ENCODE measurements at places on chromosomes 6 and 20.

- no peak for DNase-seq
Observed at GRCh38 chr6:138509371-138509770, 10.1 kb upstream of the NHSL1 start.

GRCh38 chr6:129744201-129744879 is 34.4 kb upstream of the ARHGAP18 start:
- DNase-seq = no peak

DNA sequence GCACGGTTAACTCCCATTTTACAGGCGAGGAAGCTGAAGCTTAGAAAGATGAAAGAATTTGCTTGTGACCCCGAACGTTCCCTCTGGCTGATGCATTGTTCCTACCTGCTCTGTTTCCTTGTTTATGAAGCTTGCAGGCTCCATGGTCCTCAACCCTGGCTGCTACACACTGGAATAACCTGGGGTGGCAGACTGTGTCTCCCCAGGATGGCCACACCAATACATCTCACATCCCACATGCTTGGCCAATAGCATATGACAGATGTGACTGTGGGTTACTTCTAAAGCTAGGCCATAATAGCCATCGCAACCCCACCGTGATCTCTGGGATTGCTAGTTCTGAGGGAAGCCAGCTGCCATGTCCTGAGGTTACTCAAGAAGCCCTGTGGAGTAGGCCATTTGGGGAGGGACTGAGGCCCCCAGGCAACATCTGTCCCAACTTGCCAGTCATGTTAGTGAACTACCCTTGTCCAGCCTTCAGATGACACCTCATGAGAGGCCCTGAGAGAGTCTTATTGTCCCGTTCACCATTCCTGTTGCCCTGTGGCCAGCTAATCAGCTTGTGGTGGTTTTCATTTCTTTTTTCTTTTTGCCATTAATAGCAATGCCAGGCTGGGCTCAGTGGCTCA is 6.7 kb upstream of the FAM110A start:
- DNase-seq = no peak

DNA sequence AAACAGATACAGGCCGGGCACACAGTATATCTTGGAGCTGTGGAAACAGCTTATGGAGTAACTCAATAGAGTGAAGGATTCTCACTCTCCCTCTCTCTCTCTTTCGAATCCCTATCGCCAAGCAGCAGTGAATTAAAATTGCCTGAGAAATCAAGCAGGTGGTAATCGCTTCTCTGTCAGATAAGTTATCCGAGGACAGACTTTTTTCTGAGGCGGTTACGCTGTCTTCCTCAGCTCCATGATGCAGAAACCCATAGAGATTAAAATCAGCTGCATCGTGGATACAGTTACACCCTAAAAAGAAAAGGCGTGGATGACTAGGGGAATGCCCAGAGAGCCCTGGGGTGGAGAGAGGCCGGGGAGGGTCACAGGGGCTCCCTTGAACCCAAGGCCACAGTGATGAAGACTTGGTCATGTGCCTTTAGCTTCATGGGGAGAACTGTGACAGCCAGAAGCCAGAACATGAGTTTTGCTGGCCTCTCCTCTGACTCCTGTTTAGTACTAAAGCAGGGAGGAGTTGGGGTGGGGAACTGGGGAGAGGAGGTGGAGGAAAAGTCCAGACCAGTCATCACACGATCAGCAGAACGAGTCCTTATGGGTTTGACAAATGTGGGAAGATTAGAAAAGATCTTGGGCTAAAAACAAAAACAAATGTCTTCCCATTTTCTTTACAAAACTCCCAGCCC is 138.8 kb upstream of the JARID2 start:
- no peak for DNase-seq

- no peak for DNase-seq
Observed at GRCh38 chr6:113489952-113490746, 367.0 kb upstream of the MARCKS start.

GRCh38 chr20:35820715-35821114 is 48.9 kb downstream of the PHF20 start:
- DNase-seq = no peak

- no peak for DNase-seq
Observed at GRCh38 chr6:36884610-36885009, 1.1 kb upstream of the C6orf89 start.

DNA sequence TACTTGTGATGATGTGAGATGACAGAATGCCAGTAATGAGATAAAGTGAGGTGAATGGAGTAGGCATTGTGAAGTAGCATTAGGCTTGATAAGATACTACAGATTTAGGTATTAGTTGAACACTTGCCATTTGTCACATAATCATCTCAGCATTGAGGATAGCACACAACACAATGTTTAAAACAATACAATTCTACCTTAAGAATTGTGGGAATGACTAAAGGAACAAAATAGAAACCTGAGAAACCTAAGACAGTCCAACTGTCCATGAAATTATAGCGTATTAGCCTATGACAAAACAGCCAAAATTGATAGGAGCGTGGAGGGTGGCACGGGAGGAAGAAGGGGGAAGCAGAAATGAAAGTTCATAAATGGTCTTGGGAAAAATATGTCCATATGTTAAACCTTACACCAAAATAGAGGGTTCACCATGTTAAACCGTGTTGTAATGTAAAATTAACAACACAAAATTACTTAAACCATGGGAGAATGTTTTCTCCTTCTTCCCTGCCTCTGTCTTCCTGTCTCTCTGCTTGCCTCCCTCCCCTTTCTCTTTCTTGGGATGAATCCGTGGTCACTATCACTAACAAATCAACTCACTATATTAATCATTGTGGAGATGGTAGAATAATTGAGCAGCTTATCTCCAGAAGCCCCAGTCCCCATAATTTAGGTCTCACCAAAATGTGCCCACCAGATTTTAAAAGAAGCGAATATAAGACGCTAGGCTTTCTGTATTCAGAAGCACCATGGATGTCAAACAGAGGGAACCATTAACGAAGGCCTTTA is 33.0 kb upstream of the HFE start:
- no peak for DNase-seq

- no peak for DNase-seq
Observed at GRCh38 chr6:53803081-53803860, 8.5 kb downstream of the LRRC1 start.

- no peak for DNase-seq
Observed at GRCh38 chr6:93418033-93418407, 1.3 kb downstream of the EPHA7 start.

GRCh38 chr20:20755674-20756319 is 43.4 kb upstream of the RALGAPA2 start:
- no peak for DNase-seq

DNA sequence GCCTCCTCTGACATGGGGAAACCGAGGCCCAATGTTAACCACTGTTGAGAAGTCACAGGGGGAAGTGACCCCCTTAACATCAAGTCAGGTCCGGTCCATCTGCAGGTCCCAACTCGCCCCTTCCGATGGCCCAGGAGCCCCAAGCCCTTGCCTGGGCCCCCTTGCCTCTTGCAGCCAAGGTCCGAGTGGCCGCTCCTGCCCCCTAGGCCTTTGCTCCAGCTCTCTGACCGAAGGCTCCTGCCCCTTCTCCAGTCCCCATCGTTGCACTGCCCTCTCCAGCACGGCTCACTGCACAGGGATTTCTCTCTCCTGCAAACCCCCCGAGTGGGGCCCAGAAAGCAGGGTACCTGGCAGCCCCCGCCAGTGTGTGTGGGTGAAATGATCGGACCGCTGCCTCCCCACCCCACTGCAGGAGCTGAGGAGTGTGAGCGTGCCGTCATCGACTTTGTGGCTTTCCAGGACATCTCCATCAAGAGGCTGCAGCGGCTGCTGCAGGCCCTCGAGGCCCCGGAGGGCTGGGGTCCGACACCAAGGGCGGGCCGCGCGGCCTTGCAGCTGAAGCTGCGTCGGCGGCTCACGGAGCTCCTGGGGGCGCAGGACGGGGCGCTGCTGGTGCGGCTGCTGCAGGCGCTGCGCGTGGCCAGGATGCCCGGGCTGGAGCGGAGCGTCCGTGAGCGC is 1.6 kb downstream of the TNFRSF6B start:
- DNase-seq = peak; percentile 84

GRCh38 chr20:48298851-48299484 is 513.7 kb upstream of the SULF2 start:
- DNase-seq = no peak

- DNase-seq = no peak
Observed at GRCh38 chr20:2874456-2874855, 1.2 kb downstream of the PTPRA start.

GRCh38 chr6:128439627-128440026 is 80.8 kb downstream of the PTPRK start:
- DNase-seq = no peak

DNA sequence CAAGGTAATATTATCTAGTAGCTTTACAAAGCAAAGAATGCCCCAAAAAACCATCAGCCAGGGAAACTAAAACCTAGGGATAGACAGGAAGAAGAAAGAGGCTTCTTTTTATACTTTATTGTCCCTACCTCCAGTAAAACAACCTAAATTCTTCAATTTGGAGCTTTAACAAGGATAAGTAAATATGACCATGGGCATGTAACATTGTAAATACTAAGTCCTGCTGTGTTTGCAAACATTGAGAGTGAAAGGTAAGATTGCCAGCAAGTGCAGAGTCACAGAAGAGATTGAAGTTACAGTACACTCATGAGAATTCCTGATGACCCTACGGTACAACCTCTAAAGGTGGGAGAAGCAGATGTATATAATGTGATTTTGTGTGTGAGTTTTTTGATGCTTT is 117.2 kb downstream of the FOXO3 start:
- no peak for DNase-seq

DNA sequence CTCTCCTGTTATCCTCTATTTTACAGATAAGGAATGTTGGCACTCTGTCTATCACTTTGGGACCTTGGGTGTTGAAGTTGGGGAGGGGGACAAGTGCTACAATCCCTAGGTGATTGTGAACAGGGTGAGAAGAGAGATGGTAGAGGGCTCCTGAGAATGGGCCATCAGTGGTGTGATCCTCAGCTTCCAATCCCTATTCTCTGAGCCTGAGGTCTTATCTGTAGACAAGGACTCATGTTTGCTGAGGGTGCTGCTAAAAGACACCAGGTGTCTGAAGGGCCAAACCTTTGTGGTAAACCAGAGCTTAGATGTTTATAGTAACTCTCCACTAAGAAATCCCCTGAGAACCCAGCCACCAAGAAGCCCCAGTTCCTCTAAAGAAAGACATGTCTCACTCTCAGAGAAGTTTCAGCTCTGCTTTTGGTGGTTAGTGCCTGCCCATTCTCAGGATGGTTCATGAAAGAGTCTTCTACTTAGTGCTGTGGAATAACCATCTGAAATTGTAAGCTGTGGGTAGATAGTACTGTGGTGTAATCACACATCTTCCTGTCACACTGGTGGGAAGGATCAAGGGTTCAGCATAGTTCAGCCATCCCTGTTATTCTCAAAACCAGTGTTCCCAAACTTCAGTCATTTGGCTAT is 58.2 kb upstream of the IL20RA start:
- DNase-seq = no peak

- no peak for DNase-seq
Observed at GRCh38 chr20:41242807-41243206, 74.7 kb downstream of the ZHX3 start.

GRCh38 chr20:22740829-22741228 is 156.5 kb upstream of the FOXA2 start:
- DNase-seq = no peak

DNA sequence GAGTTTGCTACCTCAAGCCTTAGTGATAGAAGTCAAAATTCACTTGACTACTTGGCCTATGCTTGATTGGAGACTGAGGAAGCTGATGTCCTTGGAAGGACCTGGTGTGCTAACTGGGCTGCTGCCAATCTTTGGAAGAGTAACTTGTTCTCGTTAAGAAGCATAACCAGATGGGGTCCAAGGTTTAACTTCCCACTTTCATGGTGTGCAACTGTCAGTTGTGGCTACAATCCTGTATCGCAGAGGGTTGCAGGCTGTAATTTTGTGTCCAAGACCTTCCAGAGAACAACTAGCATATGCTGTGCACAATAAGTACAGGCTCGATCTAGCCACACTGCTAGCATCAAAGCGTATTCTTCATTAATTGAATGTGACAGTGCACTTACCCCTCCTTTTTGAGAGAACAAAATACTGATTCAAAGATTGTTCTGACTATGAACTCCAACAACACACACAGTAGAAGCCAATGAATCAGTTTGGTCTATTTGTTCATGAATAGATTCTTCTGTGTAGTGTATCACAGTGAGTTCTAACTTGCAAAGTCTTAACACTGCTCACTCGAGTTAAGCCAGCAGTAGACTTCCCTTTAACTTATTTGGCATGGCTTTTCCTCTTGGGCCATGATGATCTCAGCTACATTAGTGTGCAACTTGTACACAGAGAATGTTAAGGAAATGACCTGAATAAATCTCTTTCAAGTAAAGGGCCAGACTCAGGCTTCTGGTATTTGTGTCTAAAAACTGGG is 15.8 kb upstream of the PLCB1 start:
- DNase-seq = no peak

- DNase-seq = peak; percentile 84
Observed at GRCh38 chr6:3385660-3386151, 71.1 kb downstream of the SLC22A23 start.

DNA sequence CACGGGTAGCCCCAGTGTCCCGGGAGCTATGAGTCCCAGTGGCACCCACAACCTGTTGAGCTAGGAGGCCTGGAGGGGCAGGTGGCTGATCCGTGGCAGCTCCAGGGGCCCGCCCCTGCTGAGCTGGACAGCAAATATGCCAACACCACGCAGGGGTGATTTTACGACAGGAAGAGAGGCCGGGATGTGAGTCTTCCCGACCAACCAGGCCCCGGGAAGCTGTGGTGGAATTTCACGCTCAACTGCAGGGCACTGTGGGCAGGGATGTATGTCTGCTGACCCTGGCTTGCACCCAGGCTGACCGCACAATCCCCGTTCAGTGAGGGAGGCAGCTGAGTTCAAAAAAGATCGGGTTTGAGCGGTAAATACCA is 183.9 kb downstream of the ERMARD start:
- DNase-seq = no peak

DNA sequence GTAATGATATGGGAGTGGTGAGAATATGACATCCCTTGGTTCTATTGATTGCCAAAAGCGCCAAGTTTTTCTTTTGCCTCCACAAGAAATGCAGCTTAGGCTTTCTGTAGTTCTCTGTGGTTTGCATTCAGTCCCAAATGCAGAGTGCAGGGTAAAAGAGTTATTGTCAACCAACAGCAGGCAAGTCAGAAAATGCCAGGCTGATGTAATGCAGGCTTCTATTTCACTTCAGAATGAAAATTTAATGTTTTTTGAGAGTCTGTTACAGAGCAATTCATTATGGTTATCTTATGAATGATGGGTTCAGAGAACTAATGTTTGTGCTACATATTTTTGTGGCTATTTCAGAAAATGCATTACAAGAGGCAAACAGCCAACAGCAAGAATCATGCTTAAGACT is 293.5 kb downstream of the CENPW start:
- no peak for DNase-seq

DNA sequence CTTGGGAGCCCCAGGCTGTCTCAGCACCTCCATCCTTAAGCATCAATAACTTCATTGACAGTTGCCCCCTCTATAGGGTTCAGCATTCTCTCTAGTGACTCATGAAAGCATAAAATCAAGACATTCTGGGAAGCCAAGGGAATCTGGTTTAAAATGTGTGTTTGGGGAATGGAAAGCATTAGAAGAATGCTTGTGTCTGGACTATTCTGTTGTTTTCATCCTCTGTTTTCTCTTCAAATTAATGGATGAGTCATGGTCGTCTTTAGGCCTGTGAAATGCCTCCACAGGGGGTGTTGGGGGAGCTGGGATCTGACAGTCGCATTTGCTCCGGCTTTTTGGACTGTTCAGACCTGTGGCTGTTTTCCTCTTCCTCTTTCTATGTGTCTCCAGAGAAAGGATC is 279.7 kb downstream of the CDC5L start:
- DNase-seq = no peak

- DNase-seq = no peak
Observed at GRCh38 chr6:106084106-106084988, 1.8 kb upstream of the PRDM1 start.

All from posterior cingulate gyrus (tissue), 11 donors.